ENCODE measurements at places on chromosomes 5 and 9.

- no peak for DNase-seq
Observed at GRCh38 chr9:38408719-38409118, 15.5 kb downstream of the IGFBPL1 start.

GRCh38 chr9:34552606-34552981 lies 29.8 kb upstream of the ENHO start:
- no peak for DNase-seq

DNA sequence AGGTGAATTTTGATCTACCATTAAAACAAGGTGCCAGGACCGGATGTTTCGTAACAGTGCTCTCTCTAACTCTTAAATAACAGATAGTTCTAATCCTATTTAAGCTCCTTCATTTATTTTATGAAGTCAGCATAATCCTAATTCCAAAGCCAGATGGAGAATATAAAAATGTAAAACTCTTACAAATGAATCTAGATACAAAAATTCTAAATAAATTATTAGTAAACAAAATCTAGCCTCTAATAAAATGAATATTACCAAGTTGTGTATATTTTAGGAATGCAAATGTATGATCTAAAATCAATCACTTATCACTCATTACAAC lies 32.4 kb upstream of the IL33 start:
- DNase-seq = no peak

DNA sequence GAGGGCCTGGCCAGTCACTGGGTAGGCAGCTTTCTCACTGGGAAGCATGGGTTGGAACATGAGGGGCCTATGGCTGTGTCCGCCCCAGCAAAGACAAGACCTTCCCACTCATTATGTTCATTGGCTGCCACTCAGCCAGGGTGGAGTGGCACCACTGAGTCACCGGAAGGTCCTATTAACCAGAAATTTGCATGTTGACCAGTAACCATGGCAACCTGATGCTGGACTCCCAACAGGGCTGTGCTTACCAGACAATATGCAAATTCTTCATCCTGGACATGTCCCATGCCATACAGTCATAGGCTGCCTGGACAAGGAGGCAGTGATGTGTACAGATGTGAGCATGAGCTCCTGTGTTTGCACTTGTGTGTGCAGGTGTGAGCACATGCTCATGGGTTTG lies 66.7 kb downstream of the PSD2 start:
- DNase-seq = no peak

DNA sequence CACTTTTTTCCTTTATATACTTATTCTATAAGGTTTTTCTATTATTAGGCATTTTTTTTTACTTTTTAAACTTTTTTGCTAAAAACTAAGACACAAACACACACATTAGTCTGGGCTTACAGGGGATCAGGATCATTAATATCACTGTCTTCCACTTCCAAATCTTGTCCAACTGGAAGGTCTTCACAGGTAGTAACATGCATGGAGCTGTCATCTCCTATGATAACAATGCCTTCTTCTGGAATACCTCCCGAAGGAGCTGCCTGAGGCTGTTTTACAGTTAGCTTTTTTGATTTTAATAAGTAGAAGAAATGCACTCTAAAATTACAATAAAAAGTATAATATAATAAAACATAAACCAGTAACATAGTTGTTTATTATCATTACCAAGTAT lies 345.5 kb upstream of the PTGER4 start:
- no peak for DNase-seq

Data from activated T-helper 1 cell treated with Interleukin-2 at 50 U/mL for 16 hours (primary cell).